ENCODE measurements at places on chromosomes 1 and 21.

- peak; percentile 90 for DNase-seq
Observed at GRCh38 chr1:39691383-39692151, at the start of gene HPCAL4. TSS of gene HPCAL4 (minus strand) at chr1:39691433. CDS start at chr1:39684603, 6,830 bp downstream.

GRCh38 chr21:25647647-25648046, 8.6 kb downstream of the JAM2 start:
- no peak for DNase-seq

DNA sequence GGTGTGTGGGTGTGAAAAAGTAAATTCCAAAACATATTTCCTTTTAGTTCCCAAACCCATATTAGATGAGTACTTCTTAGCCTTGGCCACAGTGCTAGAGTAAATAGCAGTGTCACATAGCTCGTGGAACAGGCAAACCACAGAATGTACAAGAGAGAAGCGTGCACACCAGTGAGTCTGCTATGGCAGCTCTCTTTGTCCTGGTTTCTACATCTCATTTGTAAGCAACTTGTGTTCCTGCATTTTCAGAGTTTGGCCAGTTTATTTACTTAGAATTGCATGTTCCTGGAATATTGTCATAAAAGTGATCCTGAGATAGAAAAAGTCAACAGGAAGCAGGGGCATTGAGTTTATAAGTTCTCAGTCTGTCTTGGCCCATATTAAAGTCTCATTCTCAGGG, 142.1 kb downstream of the DHRS3 start:
- no peak for DNase-seq

DNA sequence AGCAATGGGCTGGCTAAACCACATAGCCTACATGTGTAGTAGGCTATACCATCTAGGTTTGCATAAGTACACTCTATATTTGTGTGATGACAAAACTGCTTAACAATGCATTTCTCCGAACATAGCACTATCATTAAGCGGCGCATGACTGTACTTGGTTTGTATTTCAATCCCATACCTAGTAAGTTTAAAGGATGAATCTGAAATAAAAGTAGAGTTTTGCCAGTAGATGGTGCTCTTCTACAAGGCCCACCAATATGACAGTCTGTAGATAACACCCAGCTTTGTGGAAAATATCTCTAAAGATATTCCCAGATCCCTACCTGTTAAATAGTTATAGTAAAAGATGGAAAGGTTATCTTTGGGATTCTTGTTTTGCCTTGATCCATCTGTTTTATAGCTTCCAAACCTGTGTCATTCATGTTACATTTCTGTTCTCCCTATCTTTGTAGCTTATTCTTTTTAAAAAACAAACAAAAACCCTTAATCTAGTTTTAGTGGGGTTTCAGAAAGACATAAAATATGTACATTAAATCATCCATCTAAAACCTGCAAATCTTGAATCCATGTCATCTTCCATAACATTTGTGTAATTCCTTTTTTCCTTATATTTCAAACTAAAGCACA, 33.9 kb upstream of the ASPM start:
- DNase-seq = peak; percentile 19

- DNase-seq = no peak
Observed at GRCh38 chr1:115893545-115893944, 52.6 kb upstream of the NHLH2 start.

GRCh38 chr1:244414543-244414942, 37.2 kb downstream of the ADSS2 start:
- no peak for DNase-seq

DNA sequence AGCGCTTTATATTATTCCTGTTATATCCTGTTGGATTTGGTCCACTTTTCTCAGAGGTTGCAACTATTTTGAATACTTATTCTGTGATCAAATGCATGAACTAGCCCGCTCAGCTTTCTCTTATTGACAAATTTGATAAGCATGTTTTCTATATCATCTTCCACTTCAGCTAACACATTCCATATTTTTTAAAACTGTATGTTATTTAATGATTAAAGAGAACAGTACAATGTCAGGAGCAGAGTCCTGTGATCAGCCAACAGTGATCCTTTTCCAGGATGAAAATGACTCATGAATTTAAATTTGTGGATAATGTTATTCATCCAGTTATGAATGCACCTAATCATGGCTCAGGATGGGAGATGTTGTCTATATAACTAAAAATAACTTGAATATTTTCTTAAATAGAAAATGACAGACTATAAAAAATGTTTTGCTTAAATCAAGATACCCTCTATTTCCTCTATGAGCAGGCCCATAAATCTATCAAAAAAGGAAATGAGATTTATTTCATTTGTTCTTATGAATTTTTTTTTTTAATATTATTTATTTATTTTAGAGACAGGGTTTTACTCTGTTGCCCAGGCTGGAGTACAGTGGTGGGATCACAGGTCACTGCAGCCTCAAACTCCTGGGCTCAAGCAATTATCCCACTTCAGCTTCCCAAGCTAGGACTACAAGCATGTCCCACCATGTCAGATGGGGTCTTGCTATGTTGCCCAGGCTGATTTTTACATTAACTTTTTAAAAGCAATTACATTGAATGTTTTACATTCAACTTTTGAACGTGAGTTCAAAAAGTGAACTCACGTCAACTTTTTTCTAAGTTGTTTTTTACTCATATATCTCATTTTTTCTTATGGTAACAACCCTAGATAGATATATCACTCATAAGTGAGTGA, 12.5 kb downstream of the BPNT1 start:
- no peak for DNase-seq
